ENCODE measurements at places on chromosomes 2 and 18. TPM values are rescaled to one million over a fixed set of nuclear protein-coding genes. Genes with fewer than 3 reads are reported as not detected.

The CDH19 gene
- polyA plus RNA-seq = not detected

The SLC4A3 gene
- polyA plus RNA-seq = not detected

The EN1 gene
- polyA plus RNA-seq = not detected

The IL36A gene
- 0.42 TPM for polyA plus RNA-seq

The HMSD gene
- polyA plus RNA-seq = not detected

The EMILIN1 gene
- 0.70 TPM for polyA plus RNA-seq

The EFHD1 gene
- polyA plus RNA-seq = 1.0 TPM

The GKN1 gene
- polyA plus RNA-seq = not detected

The RAB6D gene
- polyA plus RNA-seq = 0.06 TPM

The MYOM1 gene
- polyA plus RNA-seq = 0.49 TPM

The GAREM1 gene
- 0.91 TPM for polyA plus RNA-seq

The EPB41L3 gene
- polyA plus RNA-seq = not detected

The PXDN gene
- polyA plus RNA-seq = not detected

All from CD4-positive, CD25-positive, alpha-beta regulatory T cell (primary cell).